ENCODE measurements at places on chromosomes 11 and 22. TPM values are rescaled to one million over a fixed set of nuclear protein-coding genes. Genes with fewer than 3 reads are reported as not detected.

POU2AF1 gene
- 1.0 TPM for polyA plus RNA-seq

YPEL1 gene
- 13.1 TPM for polyA plus RNA-seq

WNT7B gene
- 15.6 TPM for polyA plus RNA-seq

SEPTIN5 gene
- polyA plus RNA-seq, result 37.5 TPM

OR8B2 gene
- not detected for polyA plus RNA-seq

DEFB108B gene
- not detected for polyA plus RNA-seq

CLMP gene
- polyA plus RNA-seq, result 42.3 TPM

PHLDB1 gene
- polyA plus RNA-seq, result 117 TPM

FOLR2 gene
- 11.4 TPM for polyA plus RNA-seq

POLD4 gene
- polyA plus RNA-seq, result 21.2 TPM

RBFOX2 gene
- polyA plus RNA-seq, result 127 TPM

DNA sequence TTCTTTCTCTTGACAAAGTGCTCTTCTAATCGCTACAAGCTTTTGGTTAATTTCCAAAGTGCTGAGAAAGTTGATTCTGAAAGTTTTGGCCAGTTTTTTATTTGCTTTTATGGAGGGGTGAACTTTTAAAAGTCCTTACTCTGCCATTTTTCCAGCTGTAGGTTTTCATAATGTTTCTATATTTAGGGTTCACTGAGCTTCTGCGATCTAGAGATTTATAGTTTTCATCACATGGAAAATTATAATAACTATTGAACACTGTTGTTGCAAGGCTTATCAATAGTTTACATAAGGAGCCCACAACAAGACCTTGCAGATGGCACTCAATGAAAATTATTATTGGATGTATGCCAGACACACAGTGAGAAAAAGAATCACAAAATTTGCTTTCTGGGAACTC lies 55.1 kb downstream of the DLG2 start:
- no peak for DNase-seq

DNA sequence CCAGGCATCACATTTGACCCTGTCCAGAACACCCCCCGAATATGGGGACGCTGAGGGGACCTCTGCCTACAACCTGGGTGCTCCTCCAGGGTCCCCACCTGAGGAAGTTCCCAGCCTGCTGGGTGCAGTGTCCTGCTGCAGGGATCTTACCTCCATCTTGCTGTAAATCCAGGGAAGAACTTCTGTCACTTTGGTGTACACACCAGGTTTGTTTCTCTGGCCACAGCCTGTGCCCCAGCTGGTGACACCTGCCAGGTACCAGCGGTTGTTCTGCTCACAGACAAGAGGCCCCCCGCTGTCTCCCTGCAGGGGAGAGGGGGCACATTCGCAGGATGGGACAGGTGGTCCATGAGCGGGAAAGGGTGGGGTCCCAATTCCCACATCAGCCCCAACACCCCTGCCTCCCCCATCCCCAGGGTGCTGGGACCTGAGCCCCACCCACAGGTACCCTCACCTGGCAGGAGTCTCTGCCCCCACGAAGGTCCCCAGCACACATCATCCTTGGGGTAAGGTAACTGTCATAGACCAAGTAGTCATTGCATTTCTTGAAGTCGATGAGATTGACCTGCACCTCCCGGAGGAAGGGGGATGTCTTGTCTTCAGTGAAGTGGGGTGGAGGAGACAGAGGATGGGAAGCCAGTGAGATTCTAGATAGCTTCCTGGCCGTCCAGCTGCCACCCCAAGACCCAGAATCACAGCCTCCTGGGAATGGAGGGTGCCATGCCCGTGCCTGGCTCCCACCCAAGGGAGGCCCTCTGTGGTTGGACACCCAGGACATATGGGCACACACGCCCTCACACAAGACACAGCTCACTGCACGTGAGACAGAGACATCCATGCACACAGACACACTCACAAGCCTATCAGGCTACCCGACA lies 25.5 kb downstream of the TMPRSS13 start:
- DNase-seq, result no peak

GRCh38 chr11:105823495-105824033 lies 198.5 kb downstream of the MSANTD4 start:
- no peak for DNase-seq

- no peak for DNase-seq
These were observed 14.4 kb upstream of the TPCN2 start for GRCh38 chr11:69034123-69034867.

GRCh38 chr11:28460348-28460747 lies 352.2 kb downstream of the METTL15 start:
- no peak for DNase-seq

- DNase-seq, result no peak
These were observed 29.5 kb downstream of the CHST1 start for GRCh38 chr11:45635907-45636306.

GRCh38 chr11:9594267-9595046 lies 21.0 kb downstream of the WEE1 start:
- no peak for DNase-seq

GRCh38 chr22:24392218-24392931 lies 35.0 kb upstream of the ADORA2A start:
- no peak for DNase-seq

DNA sequence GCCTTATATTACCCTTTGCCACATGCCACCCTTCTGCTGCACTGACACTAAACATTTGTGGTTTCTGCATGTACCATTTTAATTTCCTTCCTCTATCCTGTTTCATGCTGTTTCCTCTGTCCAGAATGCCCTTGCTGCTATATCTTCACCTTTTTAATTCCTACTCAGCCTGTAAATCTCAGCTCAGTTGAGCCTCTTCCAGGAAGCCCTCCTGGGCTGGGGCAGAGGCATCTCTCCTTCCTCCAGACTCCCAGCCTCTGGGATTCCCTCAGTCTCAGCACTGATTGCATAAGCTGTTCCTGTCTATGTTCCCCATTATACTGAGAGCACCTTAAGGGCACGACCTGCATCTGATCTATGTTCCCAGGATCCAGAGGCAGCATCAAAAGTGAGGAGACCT lies 98.7 kb downstream of the RNF169 start:
- no peak for DNase-seq

GRCh38 chr11:123833095-123833494 lies 26.9 kb upstream of the OR6M1 start:
- no peak for DNase-seq

DNA sequence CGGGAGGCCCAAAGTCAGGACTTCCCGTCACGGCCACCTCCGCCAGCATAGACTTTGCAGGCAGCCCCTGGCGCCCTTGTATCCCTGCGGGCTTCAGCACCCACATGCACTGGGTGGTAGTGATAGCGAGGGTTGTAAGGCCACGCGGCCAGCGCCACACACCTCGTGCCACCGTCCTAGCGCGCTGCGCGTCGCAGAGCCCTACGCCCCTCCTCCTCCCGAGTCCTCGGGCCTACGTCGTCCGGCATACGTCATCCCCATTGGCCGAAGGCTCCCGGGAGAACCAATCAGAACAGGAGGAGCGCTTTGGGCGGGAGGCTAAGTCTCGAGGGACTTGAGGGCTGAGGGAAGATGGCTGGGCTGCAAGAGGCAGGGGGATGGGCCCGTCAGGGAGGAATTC lies 1.3 kb upstream of the BTBD18 start:
- DNase-seq, result no peak
